ENCODE measurements at places on chromosomes 7 and 10. TPM values are rescaled to one million over a fixed set of nuclear protein-coding genes. Genes with fewer than 3 reads are reported as not detected.

DNA sequence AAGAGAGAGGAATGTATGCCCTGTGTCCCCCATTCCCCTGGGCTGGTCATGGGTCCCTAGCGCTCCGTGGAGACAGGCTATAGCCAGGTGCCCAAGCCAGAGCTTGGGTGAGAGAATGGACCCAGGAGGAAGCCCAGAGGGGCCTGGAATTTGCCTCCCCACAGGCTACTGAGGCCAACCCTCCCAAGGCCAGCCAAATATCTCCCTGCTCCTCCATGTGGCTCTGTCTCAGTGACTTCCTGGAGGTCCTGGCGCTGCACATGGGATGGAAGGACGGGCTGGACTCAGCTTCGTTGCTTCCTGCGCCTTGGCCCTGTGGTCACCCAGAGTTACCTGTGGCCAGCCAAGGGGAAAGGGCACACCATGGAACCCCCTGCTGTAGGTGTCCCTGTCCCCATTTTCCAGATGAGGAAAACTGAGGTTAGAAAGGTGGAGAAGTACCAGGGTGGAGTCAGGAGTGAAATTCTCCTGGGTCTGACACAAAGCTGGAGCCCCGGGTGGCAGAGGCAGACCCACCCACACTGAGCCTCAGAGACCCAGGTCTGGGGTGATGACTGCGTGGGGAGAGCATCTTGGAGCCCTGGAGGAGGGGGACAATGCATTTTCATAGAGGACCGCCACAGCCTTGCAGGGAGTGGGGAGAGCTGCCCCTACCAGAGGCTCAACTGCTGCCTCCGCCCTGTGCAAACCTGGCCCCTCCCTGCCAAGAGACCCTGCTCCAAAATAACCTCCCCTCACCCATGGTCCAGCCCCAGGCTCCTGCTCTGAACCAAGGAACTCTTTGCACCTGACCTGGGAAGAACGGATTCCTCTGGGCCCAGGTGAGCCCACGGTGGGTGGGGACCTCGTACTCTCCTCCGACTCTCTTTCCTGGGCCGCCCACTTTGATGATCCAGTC is 42.6 kb downstream of the TMEM270 start:
- H3K36me3 ChIP-seq: no peaks in the 10 kb centered on the region
- no peaks in the 10 kb centered on the region for H3K27me3 ChIP-seq

- H3K27me3 ChIP-seq: peaks cover 33% of the 10 kb centered on the region
- no peaks in the 10 kb centered on the region for H3K36me3 ChIP-seq
- DNase-seq: peak; percentile 56
- no peak overlapping the region for H3K27ac ChIP-seq
- H3K4me1 ChIP-seq: no peaks in the 10 kb centered on the region
- no peak overlapping the region for H3K4me3 ChIP-seq
Observed at GRCh38 chr7:158432369-158433341, 155.0 kb downstream of the PTPRN2 start.

DNA sequence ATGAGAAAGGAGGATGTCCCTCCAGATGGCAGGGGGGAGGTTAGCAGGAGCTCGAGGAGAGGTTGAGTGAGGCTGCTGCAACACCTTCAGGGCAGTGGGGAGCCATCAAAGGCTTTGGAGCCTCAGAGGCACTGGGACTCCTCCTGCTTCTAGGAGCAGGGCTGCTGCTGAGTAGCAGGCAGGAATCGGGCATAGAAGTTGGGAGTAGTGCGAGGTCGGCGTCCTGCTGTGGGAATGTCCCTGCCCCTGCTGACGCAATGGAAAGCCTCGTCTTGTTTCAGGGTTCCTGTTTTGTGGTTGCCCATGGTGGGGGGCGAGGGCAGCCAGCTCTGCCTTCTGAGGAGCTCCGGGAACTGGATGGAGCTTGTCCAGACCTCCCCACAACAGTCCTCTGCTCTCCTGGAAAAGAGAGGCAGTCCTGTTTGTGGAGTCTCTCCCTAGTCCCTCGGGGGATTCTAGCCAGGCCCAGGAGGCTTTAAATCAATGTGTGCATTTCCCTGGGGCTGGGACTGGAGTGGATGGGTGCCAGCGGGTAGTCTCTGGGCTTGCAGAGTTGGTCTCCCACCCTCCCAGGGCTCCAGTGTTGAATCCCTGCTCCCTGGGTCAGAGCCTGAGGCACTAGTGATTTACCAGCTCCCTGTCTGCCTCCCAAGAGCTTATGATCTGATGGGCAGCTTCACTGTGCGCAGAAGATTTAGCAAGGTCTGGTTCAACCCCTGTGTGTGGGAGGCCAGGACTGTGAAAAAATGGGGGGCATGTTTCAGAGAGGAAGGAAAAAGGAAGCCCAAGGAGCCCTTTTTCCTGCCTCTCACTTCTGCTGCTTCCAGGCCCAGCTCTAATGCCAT is 98.7 kb upstream of the PPIF start:
- H3K4me3 ChIP-seq: no peak overlapping the region
- H3K36me3 ChIP-seq: peaks cover 23% of the 10 kb centered on the region
- peak overlapping the region; percentile 89 for H3K27ac ChIP-seq

DNA sequence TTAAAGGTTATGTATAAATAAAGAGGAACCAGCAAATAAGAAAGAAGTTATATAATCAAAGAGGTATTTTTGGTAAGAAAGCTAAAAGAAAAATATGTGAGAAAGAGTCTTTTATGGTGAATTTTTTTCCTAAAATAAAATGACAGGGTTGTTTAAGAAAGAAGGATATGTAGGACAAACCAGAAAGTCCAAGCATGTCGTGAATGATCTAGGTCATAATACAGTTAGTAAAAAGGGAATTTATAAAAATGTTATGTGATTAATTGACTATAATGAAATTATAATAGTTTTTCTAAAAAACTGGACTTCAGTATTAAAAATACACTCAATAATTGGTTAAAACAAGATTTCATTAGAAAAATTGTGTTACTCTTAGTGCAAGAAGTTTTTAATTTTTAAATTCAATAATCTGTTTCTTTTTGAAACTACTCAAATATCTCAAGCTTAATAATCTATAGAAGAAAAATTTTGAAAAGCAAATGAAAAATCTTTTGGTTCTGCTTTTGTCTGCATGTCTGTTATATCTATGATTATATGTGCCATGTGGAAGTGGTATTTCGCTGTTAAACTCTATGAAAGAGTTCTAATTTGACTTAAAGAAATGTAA is 23.3 kb downstream of the AVL9 start:
- peaks cover 55% of the 10 kb centered on the region for H3K36me3 ChIP-seq
- H3K27ac ChIP-seq: no peak overlapping the region
- H3K27me3 ChIP-seq: no peaks in the 10 kb centered on the region
- H3K4me1 ChIP-seq: peaks cover 27% of the 10 kb centered on the region
- H3K4me3 ChIP-seq: no peak overlapping the region
- no peak for DNase-seq

- no peaks in the 10 kb centered on the region for H3K27me3 ChIP-seq
- H3K4me1 ChIP-seq: no peaks in the 10 kb centered on the region
- no peaks in the 10 kb centered on the region for H3K36me3 ChIP-seq
- DNase-seq: no peak
Observed at GRCh38 chr7:115340828-115341227, 418.9 kb downstream of the MDFIC start.

- H3K36me3 ChIP-seq: peaks cover 55% of the 10 kb centered on the region
- H3K27me3 ChIP-seq: no peaks in the 10 kb centered on the region
- no peak overlapping the region for H3K4me3 ChIP-seq
- no peaks in the 10 kb centered on the region for H3K4me1 ChIP-seq
Observed at GRCh38 chr10:129760003-129760315, 204.1 kb downstream of the EBF3 start.

DNA sequence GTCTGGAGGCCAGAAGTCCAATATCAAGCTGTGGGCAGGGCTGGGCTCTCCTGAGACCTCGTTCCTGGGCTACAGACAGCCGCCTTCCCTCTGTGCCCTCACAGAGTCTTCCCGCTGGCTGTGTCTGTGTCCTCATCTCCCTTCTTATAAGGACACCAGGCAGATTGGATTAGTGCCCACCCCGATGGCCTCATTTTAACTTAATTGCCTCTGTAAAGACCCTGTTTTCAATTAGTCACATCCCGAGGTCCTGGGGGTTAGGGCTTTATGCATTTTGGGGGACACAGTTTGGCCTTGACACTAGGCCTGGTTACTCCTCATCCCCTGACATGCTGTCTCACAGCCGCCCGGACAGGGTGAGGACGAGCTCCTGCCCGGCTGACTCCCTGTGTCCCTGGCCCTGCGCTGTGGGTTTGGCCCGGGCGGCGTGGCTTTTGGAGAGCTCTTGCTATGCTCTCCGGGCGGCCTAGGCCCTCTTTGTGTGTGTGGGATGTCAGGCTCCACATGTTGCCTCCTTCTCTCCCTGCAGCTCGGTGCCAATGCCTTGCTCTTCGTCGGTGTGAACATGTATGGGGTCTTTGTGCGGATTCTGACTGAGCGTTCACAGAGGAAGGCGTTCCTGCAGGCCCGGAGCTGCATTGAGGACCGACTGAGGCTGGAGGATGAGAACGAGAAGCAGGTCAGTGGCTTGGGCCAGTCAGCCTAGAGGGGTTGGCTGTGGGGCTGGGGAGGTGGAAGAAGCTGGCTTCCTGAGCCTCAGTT is 18.2 kb downstream of the ADCY1 start:
- H3K36me3 ChIP-seq: no peaks in the 10 kb centered on the region
- no peaks in the 10 kb centered on the region for H3K27me3 ChIP-seq
- H3K4me1 ChIP-seq: no peaks in the 10 kb centered on the region
- no peak overlapping the region for H3K27ac ChIP-seq
- H3K4me3 ChIP-seq: no peak overlapping the region

GRCh38 chr10:71530781-71531180 is 134.1 kb downstream of the CDH23 start:
- no peaks in the 10 kb centered on the region for H3K36me3 ChIP-seq
- H3K4me1 ChIP-seq: peaks cover 8% of the 10 kb centered on the region
- H3K4me3 ChIP-seq: no peak overlapping the region
- no peaks in the 10 kb centered on the region for H3K27me3 ChIP-seq
- H3K27ac ChIP-seq: no peak overlapping the region
- no peak for DNase-seq

- no peaks in the 10 kb centered on the region for H3K36me3 ChIP-seq
- DNase-seq: peak; percentile 27
- H3K27ac ChIP-seq: no peak overlapping the region
- H3K4me1 ChIP-seq: no peaks in the 10 kb centered on the region
Observed at GRCh38 chr7:57400531-57401155, 49.3 kb upstream of the ZNF716 start.

DNA sequence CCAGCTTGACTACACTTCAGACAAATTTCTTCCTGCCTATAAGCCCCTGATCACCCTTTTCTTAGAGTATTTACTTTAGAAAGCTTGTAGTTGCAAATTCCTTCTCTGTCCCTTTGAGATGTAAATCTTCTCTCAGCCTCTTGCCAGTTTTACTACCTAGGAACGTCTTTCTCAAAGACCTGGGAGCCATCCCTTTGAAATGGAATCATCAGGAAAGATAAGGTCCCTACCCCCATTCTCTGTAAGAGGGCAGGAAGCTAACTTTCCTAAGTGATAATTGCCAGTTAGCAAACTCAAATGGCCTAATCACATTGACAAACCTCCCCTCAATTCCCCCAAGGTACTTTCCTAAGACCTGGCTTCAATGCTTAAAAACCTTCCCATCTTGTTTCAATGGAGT is 304.5 kb downstream of the MDFIC start:
- H3K36me3 ChIP-seq: no peaks in the 10 kb centered on the region
- no peaks in the 10 kb centered on the region for H3K27me3 ChIP-seq
- no peak overlapping the region for H3K4me3 ChIP-seq
- no peak overlapping the region for H3K27ac ChIP-seq
- no peaks in the 10 kb centered on the region for H3K4me1 ChIP-seq
- no peak for DNase-seq

DNA sequence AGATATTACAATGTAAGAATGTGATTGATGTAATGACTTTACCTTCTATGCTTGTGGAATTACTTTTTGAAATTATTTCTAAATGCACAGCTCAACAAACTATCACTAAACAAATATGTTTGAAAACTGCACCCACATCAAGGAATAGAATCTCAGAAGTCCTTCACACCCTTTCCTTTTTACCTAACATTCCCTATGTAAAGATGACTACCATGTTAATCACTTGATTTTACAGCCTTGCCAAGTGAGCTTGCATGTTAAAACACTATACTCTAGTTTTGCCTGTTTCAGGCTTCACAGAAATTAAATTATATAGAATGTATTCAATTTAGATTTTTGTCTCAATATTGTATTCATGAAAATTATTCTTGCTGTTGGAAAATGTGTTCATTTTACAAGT is 1169.4 kb upstream of the CELF2 start:
- DNase-seq: no peak
- H3K4me3 ChIP-seq: no peak overlapping the region
- H3K4me1 ChIP-seq: no peaks in the 10 kb centered on the region
- H3K27me3 ChIP-seq: no peaks in the 10 kb centered on the region
- no peaks in the 10 kb centered on the region for H3K36me3 ChIP-seq

GRCh38 chr7:7808156-7808555 is 89.7 kb upstream of the RPA3 start:
- DNase-seq: no peak
- no peak overlapping the region for H3K4me3 ChIP-seq
- no peak overlapping the region for H3K27ac ChIP-seq

GRCh38 chr10:47046321-47047126 is 135.3 kb downstream of the PTPN20 start:
- no peak overlapping the region for H3K27ac ChIP-seq
- no peaks in the 10 kb centered on the region for H3K27me3 ChIP-seq
- H3K4me1 ChIP-seq: peaks cover 8% of the 10 kb centered on the region
- peak; percentile 69 for DNase-seq

DNA sequence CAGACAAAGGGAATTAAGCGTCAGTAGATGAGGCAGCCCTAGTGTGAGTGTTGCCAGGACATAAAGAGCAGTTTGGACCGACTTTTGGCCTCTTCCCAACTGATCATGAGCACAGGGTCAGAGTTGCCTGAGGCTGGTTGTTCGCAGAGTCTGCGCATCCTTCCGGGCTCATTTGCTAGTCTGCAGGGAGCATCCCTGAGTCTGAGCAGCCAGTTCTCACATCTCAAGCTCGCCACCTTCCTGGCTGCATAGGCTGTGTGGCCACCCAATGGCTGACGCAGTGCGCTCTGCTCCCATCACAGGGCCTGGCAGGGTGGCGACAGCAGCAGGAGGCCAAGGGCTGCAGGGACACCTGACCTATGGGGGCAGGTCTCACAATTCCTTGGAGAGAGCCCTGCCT is 5.0 kb downstream of the GAD2 start:
- H3K27me3 ChIP-seq: peaks cover 94% of the 10 kb centered on the region
- no peak for DNase-seq
- H3K27ac ChIP-seq: no peak overlapping the region
- H3K4me3 ChIP-seq: no peak overlapping the region
- no peaks in the 10 kb centered on the region for H3K36me3 ChIP-seq
- H3K4me1 ChIP-seq: peaks cover 18% of the 10 kb centered on the region

DNA sequence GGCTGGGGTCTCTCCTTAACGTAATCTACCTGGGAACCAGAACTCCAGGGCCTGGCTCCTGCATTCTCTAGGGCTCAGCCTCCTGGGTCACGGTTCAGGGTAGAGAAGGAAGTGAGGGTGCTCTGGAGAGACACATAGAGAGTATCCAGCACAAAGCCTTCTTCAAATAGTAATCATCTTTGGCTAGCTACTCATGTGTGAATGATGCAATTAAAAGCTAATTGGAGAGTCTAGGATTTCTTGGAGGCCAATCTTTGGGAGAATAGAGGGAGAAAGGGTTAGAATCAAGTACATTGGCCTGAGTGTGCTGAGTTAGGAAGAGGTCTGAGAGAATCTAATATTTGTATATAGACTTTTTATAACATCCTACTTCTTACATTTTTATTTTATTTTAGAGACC is 24.0 kb upstream of the MALRD1 start:
- no peaks in the 10 kb centered on the region for H3K36me3 ChIP-seq
- H3K27me3 ChIP-seq: no peaks in the 10 kb centered on the region
- H3K4me1 ChIP-seq: no peaks in the 10 kb centered on the region
- no peak overlapping the region for H3K4me3 ChIP-seq
- no peak for DNase-seq
- H3K27ac ChIP-seq: no peak overlapping the region

The LHFPL3 gene
- 1.0 TPM for total RNA-seq

The ANKRD30A gene
- not detected for total RNA-seq

The GRM3 gene
- not detected for total RNA-seq

The SCART1 gene
- total RNA-seq: 7.9 TPM

The CPVL gene
- 141 TPM for total RNA-seq

The CAV2 gene
- total RNA-seq: 75.4 TPM

The TMEM72 gene
- total RNA-seq: not detected

The TFPI2 gene
- total RNA-seq: 0.92 TPM

The BCL7B gene
- total RNA-seq: 66.5 TPM
